ENCODE measurements at places on chromosomes 16 and 17. TPM values are rescaled to one million over a fixed set of nuclear protein-coding genes. Genes with fewer than 3 reads are reported as not detected.

DNA sequence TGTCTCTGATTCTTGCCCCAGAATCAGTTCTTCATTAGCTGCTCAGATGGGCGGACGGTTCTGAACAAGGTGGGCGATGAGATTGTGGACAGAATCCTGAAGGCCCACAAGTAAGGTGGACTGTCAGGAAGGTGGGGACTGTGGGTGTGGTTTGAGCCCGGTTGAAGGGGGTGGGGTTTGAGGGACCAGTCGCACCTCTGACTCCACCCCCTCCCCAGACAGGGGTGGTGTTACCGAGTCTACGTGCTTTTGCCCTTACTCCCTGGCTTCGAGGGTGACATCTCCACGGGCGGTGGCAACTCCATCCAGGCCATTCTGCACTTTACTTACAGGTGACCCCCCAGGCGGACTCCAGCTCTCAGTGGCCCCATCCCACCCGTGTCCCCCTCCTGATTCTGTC is 11.3 kb downstream of the PLD2 start:
- peaks cover 1% of the 10 kb centered on the region for H3K27me3 ChIP-seq
- H3K4me3 ChIP-seq = no peak overlapping the region
- no peak overlapping the region for H3K27ac ChIP-seq
- DNase-seq = no peak
- H3K36me3 ChIP-seq = no peaks in the 10 kb centered on the region
- H3K4me1 ChIP-seq = no peaks in the 10 kb centered on the region

GRCh38 chr17:58531661-58532554 is 17.5 kb upstream of the MTMR4 start:
- peak overlapping the region; percentile 33 for H3K27ac ChIP-seq
- no peaks in the 10 kb centered on the region for H3K36me3 ChIP-seq
- DNase-seq = peak; percentile 74
- H3K4me1 ChIP-seq = peaks cover 23% of the 10 kb centered on the region

GRCh38 chr16:11666103-11667055 is 1.9 kb upstream of the SNN start:
- no peaks in the 10 kb centered on the region for H3K36me3 ChIP-seq
- no peak for DNase-seq

GRCh38 chr17:12099412-12099811 is 78.7 kb downstream of the MAP2K4 start:
- no peak overlapping the region for H3K27ac ChIP-seq
- H3K36me3 ChIP-seq = no peaks in the 10 kb centered on the region
- H3K4me1 ChIP-seq = no peaks in the 10 kb centered on the region
- no peak for DNase-seq
- no peaks in the 10 kb centered on the region for H3K27me3 ChIP-seq

DNA sequence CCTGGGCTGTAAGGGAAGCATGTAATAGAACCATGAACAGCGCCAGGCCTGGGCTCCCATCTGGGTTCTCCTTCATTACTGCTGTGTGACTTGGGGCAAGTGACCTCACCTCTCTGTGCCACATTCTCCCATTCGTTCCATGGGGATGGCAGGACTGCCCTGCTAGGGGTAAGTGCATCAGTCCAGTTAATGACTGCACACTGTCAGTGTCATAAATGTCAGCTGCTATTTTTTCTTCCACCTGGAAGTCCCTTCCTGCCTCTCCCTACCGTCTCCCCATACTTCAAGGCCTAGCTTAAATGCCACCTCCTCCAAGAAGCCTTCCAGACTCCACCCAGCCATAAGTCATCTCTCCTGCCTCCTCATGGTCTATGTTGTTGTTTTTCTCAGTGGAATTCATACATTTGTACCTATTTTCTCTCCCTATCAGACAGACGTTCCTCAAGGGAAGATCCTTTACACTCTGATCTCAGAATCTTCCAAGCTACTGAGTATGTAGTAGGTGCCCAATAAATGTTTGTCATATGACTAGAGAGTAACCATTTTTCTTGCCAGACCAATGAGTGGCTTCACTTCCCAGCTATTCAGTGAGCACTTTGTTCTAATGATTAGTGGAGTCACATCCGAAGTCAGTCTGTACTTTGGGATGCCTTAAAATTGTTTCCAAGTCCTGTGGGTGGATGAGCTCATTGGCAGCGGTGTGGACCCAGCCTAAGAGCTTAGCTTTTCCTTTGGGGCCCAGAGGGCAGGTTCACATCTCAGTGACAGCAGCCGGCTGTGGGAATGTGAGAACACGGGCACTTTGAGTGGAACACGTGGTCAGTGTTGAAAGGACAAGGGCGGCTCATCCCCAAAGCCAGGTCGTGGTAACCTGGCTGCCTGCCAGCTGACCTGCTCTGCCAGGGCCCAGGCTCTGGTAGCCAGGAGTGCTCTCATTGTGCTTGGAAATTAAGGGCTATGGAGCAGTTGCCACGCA is 147.5 kb upstream of the GSE1 start:
- peaks cover 21% of the 10 kb centered on the region for H3K4me1 ChIP-seq
- DNase-seq = no peak
- no peaks in the 10 kb centered on the region for H3K36me3 ChIP-seq

GRCh38 chr16:12557786-12558185 is 245.9 kb downstream of the CPPED1 start:
- no peak for DNase-seq
- H3K27me3 ChIP-seq = peaks cover 7% of the 10 kb centered on the region
- H3K4me3 ChIP-seq = no peak overlapping the region
- H3K27ac ChIP-seq = no peak overlapping the region
- H3K4me1 ChIP-seq = peaks cover 10% of the 10 kb centered on the region

DNA sequence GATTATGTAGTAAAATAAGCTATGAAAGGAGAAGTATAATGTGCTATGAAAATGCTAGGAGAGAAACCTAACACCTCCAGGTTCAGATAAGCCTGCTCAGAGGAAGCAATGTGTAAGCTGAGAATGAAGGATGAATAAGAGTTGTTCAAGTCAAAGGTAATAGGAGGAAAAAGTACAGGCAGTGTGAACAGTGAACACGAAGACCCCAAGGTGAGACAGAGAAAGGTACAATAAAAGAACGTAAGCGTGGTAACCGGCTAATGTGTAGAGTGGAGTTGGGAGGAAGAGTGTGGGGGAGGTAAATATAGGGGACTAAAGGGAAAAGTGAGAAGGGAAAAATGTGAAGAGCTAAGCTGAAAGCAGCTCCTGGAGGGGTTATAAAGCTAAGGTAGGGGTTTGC is 74.2 kb downstream of the TTC19 start:
- H3K4me3 ChIP-seq = no peak overlapping the region
- H3K4me1 ChIP-seq = no peaks in the 10 kb centered on the region
- no peak for DNase-seq
- H3K27ac ChIP-seq = no peak overlapping the region
- no peaks in the 10 kb centered on the region for H3K27me3 ChIP-seq
- no peaks in the 10 kb centered on the region for H3K36me3 ChIP-seq

The BOLA2B gene
- 74.6 TPM for total RNA-seq

The ANKRD40CL gene
- not detected for total RNA-seq

The SLC26A11 gene
- 15.9 TPM for total RNA-seq

The KRT27 gene
- not detected for total RNA-seq

The HS3ST6 gene
- total RNA-seq = 7.8 TPM

The NTN3 gene
- 5.4 TPM for total RNA-seq

The KCNJ12 gene
- total RNA-seq = 9.6 TPM

The KRTAP9-8 gene
- not detected for total RNA-seq

Measured in glutamatergic neuron (in vitro differentiated cells).